Heart left ventricle (tissue), 16 donors: ENCODE measurements at places on chromosomes 6 and 20. TPM values are rescaled to one million over a fixed set of nuclear protein-coding genes. Genes with fewer than 3 reads are reported as not detected.

GRCh38 chr6:80508885-80509630 lies 402.6 kb downstream of the BCKDHB start:
- no peak for DNase-seq

Gene MATN4
- polyA plus RNA-seq = not detected

GRCh38 chr6:35493307-35493983 lies 3.4 kb downstream of the TEAD3 start:
- DNase-seq = no peak

DNA sequence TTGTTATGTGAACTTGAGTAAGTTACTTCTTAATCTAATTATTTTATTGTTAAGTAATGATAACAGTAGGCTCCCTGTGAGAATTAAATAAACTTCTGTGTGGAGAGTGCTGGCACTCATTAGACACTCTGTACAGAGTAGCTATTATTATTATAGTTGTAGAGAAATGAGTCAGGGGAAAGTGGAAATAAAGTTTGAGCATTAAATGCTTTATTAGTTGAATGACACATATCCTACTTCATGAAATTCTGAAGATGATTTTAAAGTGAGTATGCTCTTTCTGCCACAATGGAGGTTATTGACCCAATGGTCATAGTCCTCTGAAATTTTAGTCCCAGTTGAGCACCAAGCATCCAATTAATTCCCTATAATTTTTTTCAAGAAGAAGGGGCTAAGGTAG lies 5.9 kb downstream of the ECI2 start:
- DNase-seq = no peak

Gene EGFL8
- 8.1 TPM for polyA plus RNA-seq

Gene RBBP8NL
- not detected for polyA plus RNA-seq

DNA sequence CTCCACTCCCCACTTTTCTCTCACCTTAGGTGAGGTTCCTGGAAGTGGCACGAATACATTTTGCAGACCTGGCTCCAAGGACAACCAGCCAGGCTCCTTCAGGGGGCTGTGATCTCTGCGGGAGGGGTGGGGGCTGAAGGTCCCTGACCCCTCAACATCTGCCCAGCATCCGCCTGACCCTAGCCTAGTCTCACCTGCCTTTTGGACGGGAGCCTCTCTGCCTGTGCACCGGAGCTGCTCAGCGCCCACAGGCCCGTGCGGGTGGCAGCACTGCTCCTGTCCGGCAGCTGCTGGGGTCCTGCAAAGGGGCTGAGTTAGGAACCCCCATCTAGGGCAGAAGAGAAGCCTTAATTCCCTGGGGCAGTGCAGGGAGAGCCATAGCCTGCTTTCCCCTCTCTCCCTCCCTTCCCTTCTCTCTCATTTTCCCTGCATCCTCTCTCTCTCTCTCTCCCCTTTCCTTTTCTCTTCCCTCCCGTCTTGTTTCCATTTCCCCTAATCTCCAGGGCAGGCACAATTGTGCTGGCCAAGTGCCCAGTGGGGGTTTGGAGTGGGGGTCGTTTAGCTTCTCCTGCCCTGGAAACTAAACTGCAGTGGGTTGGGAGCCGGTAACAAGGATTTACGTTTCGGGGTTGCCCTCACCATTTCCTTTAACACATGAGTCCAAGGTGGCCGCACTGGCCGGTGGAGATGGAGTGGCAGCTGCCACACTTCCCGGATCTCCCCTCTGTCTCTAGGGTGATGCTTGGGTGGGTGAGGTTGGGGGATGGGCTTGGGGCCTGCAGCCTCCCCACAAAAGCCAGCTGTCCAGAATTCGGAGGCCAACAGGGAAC lies 54.1 kb downstream of the CTCFL start:
- no peak for DNase-seq

DNA sequence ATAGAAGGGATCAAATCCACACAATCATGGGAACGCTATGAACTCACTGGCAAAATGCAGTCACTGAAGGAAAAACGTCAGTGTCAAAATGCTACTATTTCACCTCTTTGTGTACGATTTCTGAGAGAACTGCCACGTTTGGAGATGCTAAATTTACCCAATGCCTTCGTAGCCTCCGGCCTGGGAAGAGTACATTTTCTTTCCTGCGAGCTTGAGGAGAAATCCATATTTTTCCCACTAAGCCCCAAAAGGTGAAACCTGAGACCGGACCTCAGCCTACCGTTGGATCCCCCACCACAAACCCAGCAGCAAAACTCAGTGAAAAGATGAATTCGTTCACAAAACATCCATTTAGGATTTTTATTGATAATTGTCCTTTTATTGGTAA lies 131.7 kb downstream of the GPX5 start:
- no peak for DNase-seq

Gene RIPK1
- polyA plus RNA-seq = 5.5 TPM

Gene NEDD9
- polyA plus RNA-seq = 13.4 TPM

GRCh38 chr20:51573576-51574243 lies 31.2 kb upstream of the NFATC2 start:
- no peak for DNase-seq

Gene FKBP5
- polyA plus RNA-seq = 36.4 TPM

GRCh38 chr20:60262967-60263603 lies 304.9 kb downstream of the CDH26 start:
- no peak for DNase-seq

Gene MRAP2
- polyA plus RNA-seq = 0.23 TPM

Gene PPP1R16B
- polyA plus RNA-seq = 12.2 TPM

Gene MDC1
- 13.9 TPM for polyA plus RNA-seq

Gene HLA-DRA
- polyA plus RNA-seq = 65.7 TPM

DNA sequence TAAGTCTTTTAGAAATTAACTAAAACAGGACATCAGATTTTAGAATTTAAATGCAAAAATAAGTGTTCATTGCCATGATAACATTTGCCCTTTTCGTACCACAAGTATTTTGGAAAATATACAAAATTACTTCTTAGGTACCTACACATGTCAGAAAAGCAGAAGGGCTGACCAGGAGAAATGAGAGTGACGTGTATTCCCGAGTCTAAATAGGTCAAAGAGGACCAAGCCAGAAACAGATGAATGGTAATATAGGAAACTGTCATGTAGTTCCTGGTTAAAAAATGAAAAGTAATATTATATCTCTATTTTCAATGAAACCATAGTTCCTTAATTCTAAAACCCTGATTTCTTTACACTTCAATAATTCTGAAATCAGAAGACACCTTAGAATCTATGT lies 126.2 kb downstream of the IPCEF1 start:
- DNase-seq = no peak

Gene LY6G6F
- not detected for polyA plus RNA-seq

GRCh38 chr6:36679043-36679833 lies 724 bp downstream of the CDKN1A start:
- DNase-seq = peak; percentile 83

Gene SEMG2
- polyA plus RNA-seq = not detected

Gene SNX14
- polyA plus RNA-seq = 37.3 TPM

GRCh38 chr6:40852779-40853373 lies 186.1 kb downstream of the UNC5CL start:
- no peak for DNase-seq

Gene EDN3
- polyA plus RNA-seq = not detected

DNA sequence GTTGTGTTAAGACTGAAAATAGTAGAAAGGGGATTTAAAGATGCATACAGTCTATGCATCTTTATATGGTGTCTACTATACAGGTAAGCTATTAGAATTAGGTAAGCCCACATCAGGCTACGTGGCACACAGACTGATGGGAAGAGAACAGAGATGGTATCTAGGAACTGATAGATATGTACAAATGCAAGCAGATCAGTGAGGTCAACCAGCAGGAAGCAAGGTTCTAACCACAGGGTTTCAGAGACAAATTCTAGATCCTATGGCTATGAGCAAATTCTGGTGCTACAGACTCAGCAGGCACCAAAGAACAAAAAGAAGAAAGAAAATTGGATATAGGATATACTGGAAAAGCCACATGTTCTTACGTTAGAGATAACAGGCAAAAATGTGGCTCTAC lies 110.6 kb downstream of the TRDN start:
- DNase-seq = no peak

Gene BAK1
- 18.1 TPM for polyA plus RNA-seq

- DNase-seq = no peak
Observed at GRCh38 chr6:143529095-143529494, 17.6 kb upstream of the FUCA2 start.

Gene SRMS
- polyA plus RNA-seq = not detected

- DNase-seq = no peak
Observed at GRCh38 chr6:1239805-1240204, 72.1 kb upstream of the FOXQ1 start.
